Right renal pelvis (tissue), 4 donors: ENCODE measurements at places on chromosomes 12 and 14.
A peak's percentile ranks its signal among the peaks of the same experiment; 100 is the strongest.

GRCh38 chr12:60266381-60266852 is 670.6 kb downstream of the SLC16A7 start:
- no peak for DNase-seq

DNA sequence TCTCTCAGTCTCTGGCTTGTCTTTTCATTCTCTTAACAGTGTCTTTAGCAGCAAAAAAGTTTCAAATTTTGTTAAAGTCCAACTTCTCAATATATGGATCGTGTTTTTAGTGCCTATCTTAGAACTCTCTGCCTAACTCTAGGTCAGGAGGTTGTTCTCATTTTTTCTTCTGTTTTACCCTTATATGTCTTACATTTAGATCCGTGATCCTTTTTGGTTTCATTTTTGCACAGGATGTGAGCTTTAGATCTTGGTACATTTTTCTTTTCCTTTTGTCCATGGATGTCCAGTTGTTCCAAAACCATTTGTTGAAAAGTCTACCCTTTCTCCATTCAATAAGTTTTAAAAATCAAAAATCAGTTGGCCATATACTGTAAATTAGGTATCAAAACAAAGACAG is 6.8 kb downstream of the VRK1 start:
- DNase-seq: no peak

GRCh38 chr14:92135269-92135668 is 13.5 kb downstream of the CPSF2 start:
- peak; percentile 7 for DNase-seq

GRCh38 chr14:45284802-45285201 is 31.8 kb upstream of the MIS18BP1 start:
- no peak for DNase-seq

DNA sequence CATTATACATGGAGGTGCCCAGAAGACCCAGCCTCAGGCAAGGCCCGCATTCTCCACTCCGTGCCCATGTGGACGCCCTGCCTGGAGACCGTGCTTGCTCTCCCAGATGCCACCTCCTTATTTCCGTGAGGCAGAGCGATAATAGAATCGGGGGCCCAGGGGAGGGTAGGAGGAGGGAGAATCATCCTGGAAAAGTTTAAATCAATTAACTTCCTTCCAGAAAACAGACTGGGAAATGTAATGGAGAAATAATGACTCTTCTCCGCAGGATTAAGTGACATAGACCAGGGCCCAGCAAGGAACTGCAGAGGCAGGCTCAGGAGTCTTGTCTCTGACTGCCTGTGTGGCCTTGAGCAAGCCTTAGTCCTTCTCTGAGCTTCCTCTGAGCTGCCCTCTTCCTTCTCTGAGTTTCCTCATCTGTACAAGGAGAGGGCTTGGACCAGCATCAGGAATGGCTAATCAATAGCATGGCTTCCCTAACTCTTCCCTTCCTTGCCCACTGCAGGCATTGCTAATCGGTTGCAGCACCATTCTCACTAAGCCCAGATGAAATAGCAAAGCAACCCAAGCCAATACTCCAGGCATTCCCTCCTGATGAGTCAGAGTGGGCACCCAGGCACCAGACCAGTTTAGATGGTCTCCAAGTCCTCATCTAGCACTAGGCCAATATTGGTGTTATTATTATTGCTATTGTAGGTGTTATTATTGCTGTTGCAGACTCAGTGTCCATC is 11.3 kb upstream of the FAM222A start:
- no peak for DNase-seq

DNA sequence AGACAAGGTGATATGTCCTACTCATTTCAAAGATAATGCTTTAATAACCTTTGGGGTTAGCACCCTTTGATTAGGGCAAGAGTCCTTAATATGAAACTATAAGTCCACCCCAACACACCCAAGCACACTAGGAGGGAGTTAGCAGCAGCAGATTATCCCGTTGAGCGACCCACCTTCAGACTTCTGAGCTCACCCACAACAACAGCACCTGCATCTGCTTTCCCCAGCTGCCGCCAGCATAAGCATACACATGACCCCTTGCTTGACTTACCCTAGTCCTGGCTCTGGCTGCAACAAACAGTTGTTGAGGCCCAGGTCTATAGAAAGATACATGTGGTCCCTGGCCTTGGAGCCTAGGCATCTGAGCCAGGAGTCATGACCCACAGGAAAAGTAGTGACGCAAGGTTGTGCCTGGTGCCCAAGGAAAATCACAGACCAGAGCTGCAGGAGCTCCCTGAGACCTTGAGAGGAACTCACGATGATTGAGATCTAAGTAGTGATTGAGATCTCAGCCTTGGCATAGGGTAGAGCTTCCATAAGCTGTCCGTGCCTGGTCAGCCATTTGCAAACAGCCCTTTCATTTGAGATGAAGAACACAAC is 19.0 kb downstream of the ZDHHC22 start:
- DNase-seq: no peak

DNA sequence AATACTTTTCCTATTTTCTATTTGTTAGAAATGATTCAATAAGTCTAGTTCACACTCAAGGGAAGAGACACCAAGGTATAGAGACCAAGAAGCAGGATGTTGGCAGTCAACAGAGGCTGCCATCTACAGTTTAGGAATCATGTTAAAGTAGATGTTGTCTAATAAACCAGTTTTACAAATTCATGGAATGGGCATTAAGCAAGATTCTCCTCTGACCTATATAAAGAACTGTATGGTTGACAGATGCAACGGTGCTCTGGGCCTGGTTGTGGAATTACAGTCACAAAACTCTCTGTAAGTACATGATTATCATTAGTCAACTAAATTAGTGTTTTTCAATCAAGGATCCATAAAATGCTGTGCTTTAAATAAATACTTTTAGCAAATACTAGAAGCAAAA is 475.1 kb downstream of the NAV3 start:
- no peak for DNase-seq

- no peak for DNase-seq
These were observed 8.9 kb downstream of the FUT8 start for GRCh38 chr14:65421201-65421981.

DNA sequence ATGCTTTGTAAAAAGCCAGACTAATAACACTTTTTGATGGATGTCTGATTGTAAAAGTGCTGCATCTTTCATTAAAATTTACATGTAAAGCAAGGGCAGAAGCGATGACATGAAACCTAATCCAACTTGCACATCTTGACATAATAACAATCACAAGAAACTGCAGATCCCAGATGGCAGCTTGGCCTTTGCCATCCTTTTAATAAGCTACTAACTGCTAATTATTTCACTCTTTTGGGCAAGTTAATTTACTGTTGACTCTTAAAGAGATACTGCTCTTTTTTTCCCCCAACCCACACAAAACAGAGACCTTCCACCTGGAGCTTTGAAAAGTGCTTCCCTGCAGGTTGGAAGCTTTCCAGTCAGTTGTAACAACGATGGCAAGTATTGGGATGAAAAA is 137.5 kb downstream of the NRXN3 start:
- DNase-seq: no peak

- DNase-seq: no peak
These were observed 1059.8 kb downstream of the TMEM121 start for GRCh38 chr14:106586098-106586704.

DNA sequence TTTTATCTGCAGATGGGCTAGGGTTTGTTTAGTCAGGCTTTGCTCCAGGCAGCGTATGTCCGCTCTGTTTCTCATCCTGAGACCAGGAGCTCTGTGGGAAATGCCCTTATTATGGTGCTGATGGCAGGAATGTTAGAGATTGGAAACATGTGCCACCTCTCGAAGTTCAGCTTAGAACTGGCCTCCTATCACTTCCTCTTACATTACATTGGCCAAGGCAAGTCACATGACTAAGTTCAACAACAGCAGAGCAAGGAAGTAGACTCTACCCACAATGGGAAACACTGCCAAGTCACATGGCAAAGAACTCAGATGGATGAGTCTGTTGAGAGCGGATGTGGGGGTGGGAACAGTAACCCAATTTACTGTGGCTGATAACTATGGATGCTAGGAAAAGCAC is 161.9 kb upstream of the WSCD2 start:
- no peak for DNase-seq

GRCh38 chr14:104245723-104246122 is 107.3 kb downstream of the KIF26A start:
- DNase-seq: no peak

- no peak for DNase-seq
These were observed 398.1 kb downstream of the MED13L start for GRCh38 chr12:115879354-115879753.

DNA sequence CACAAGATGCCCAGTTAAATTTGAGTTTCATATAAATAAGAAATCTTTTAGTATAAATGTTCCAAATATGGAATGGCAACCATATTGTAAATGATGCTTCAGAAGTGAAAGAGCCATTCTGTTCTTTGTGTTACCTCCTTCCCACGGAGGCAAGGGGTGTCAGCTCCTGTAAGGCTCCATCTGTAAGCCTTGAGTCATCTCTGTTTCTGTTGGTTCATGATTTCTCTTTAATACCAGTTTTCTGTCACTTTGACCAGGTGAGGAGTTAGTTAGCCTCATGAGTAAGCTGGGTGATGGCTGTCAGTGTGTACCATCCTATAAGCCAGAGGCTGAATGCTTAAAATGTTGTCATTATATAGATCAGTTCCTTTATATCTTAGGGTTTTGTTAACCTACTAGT is 61.9 kb downstream of the TMEM30B start:
- DNase-seq: no peak

GRCh38 chr12:122528992-122529391 is 1.9 kb downstream of the KNTC1 start:
- DNase-seq: no peak

DNA sequence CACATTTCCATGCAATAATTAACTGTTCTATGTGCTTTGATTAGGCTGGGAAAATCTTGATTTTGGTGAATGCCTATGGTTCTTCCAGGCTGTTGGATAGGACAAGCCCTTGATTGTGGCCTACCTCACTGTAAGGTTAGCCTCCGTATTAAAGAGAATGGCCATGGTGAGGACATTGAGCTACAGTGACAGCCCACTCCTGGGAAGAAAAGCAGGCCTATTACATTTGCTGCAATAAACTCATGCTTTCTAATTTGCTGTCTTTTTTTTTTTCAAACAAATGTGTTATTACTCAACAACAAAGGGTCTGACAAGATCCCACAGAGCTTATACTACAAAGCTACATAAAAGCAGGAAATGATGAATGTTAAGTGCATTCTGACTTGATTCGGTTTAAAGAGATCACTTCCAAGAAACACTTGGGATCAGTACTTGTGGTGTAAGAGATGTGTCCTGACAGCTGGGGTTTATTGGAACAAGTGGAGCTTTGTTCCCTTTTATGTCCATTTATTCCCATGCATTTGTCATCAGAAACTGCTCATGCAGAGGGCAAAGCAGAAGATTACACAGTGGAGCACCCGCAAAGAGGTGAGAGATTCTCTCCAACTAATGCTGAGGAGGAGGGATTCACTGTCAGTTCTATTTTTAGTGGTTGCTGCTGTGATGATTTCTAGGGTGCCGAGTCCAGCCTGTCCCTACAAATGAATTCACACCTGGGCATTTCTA is 29.1 kb upstream of the KCNK10 start:
- DNase-seq: no peak

DNA sequence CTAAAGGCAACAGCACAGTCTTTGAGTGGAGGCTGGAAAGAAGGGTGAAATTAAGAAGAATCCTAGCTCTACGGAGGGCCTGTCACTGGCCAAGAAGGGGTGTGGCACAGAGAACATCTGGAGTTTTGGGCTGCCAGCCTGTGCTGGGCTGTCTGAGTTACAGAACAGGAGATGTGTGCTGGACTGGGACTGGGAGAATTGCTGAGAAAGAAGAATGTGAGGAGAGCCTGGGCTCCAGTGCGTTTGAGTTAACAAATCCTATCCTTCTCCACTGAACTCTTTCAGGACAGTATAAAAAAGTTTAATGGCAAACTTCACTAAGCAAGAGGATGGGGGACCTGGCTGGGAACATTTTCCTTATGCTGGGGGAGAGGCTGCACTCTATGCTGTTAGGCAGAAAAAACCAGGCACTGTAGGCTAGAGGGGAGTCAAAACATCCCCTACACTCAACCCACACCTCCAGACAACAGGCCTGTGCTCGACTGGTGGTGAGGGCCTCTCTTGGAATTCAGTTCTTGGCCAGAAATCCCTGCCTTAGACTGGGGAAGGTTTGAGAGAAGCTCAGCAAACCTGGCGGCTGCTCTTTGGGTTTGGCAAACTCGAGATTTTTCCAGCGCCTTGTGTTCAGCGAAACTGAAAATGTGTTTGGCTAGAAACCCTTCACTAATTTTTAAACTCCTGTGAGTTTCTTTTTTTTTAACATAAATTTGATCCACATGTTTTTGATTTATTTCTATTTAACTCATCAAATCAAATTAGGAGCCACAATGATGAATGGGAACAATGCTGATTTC is 217.3 kb downstream of the MON2 start:
- no peak for DNase-seq

GRCh38 chr12:123238961-123239360 is 5.7 kb downstream of the MTRFR start:
- no peak for DNase-seq

DNA sequence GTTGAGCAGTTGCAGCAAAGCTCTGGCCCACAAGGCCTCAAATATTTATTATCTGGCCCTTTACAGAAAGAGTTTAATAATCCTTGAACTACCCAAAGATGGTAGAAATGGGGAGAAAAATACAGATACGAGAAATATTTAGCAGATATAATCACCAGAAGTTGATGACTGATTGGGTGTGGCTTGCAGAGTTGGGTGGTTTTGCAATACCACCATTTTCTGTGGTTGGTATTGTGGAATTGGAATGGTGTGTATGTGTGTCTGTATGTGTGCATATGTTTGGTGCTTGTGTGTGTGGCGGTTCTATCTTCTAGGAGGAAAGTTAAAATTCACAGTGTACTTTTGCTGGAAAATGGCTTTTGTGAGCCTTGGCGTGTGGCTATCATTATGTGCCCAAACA is 85.4 kb upstream of the MANSC4 start:
- DNase-seq: no peak

DNA sequence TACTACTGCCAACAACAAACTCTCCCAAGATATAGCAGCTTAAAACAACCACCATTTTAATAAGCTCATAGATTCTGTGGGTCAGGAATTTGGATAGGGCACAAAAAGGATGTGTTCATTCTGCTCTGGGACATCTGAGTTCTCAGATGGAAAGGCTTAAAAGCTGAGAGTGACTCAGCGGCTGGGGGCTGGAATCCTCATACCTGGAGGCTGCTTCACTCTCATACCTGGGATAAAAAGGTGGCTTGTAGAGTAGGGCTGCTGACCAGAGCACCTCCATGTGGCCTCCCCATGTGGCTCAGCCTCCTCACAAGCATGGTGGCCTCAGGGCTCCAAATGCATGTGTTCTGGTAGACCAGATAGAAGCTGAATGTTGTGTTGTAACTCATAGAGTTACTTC is 20.2 kb upstream of the PELI2 start:
- DNase-seq: no peak

DNA sequence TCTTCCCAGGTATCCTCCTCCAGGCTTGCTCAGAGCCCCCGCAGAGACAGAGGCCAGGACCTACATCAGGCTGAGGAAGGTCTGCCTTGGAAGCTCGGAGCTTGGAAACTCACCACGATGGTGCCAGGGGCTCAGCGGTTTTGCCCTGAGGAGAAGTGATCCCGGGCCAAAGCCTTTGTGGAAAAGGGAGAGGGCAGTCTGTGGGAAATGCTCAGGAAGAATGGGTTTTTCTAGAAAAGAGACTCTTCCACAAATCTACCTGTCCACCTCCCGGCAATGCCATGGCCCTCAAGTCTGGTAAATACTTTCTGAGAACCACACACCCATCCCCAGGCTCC is 8.0 kb downstream of the KRT2 start:
- DNase-seq: no peak
